ENCODE measurements at places on chromosomes 7 and 10.

- no peak for DNase-seq
These were observed 83.0 kb downstream of the ABCB5 start for GRCh38 chr7:20698469-20698868.

DNA sequence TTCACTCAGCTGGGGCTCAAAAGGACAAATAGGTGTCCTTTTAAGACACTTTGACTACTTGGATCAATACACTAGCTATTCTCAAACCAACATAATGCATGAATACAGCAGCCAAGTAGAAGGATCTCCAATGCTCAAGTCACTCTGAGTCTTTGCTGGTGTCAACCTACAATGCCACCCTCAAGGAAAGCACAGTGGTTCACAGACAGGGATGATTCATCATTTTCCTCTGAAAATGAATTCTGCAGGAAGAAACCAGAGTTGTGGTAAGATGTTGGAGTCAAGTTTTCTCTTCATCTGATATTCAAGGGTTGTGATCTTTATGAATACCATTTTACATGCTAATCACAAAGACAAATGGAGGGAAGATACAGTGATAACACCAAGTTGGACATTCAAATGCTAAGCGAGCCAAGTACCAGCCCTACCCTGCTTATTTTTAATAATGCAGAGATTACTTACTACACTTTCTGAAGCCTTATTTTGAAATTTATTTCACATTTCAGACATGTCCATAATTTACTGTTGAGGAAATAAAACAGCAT is 143.1 kb upstream of the FGFR2 start:
- no peak for DNase-seq

DNA sequence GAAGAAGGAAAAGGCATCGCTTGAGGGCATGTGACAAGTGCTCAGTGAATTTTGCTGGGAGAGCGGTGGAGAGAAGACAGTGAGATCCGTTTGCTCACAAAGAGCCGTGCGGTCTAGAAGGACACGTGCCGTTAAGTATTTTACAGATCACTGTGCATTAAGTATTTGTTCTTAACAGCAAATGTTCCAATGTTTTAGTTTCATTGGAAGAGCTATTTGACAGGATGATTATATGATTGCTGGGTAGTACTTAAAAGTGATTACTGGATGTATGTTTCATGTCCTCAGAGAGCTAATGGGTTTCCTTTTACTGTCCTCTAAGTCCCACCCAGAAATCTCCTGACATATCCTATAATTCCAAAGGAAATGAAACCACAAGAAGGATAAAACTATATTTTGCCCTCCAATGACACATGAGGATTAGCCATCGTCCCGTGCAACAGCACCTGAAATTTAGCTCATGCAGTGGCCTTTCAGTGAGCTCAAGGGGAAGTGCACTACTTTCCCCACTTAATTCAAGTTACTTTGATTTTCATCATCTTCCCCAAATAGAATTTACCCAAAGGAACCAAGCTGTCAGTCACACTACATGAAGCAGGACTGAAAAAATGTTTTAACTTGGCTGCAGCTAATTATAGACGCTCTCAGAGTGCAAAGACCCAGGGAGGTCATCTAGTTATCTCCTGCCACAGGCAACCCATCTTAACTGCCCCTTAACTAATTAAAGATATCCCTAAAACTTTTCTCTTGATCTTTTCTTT is 80.3 kb downstream of the KLF6 start:
- DNase-seq: no peak

GRCh38 chr10:44382981-44383748 is 1.7 kb downstream of the CXCL12 start:
- no peak for DNase-seq

DNA sequence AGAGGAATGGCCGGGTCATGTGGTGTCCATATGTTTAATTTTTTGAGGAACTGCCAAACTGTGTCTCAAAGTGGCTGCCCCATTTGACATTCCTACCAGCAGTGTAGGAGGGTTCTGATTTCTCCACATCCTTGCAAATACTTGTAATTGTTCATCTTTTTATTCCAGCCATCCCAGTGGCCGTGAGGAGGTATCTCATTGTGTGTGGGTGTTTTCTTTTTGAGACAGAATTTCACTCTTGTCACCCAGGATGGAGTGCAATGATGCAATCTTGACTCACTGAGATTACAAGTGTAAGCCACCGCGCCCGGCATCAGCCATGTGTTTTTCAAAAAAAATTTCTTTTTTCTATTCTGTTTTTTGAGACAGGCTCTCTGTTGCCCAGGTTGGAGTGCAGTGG is 38.7 kb upstream of the DLG5 start:
- DNase-seq: no peak

DNA sequence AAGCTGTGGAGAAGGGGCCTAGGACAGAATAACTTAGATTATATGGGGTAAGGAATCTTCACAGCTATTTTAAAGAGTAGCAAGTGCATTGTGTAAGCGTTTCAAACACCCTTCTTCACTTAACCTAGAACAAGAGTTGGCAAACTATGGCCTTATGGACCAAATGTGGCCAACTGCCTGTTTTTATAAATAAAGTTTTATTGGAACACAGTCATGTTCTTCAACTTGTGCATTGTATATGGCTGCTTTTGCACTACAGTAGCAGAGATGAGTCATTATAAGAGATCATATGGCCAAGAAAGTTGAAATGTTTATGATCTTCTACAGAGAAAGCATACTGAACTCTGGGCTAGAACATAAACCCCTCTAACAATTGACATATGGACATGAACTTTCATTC is 187.8 kb downstream of the ETV1 start:
- no peak for DNase-seq

GRCh38 chr7:34452363-34452762 is 205.7 kb upstream of the NPSR1 start:
- DNase-seq: no peak

GRCh38 chr10:77622889-77623291 is 14.7 kb downstream of the KCNMA1 start:
- DNase-seq: no peak

- DNase-seq: no peak
These were observed 246.9 kb downstream of the NSUN6 start for GRCh38 chr10:18404530-18404929.

DNA sequence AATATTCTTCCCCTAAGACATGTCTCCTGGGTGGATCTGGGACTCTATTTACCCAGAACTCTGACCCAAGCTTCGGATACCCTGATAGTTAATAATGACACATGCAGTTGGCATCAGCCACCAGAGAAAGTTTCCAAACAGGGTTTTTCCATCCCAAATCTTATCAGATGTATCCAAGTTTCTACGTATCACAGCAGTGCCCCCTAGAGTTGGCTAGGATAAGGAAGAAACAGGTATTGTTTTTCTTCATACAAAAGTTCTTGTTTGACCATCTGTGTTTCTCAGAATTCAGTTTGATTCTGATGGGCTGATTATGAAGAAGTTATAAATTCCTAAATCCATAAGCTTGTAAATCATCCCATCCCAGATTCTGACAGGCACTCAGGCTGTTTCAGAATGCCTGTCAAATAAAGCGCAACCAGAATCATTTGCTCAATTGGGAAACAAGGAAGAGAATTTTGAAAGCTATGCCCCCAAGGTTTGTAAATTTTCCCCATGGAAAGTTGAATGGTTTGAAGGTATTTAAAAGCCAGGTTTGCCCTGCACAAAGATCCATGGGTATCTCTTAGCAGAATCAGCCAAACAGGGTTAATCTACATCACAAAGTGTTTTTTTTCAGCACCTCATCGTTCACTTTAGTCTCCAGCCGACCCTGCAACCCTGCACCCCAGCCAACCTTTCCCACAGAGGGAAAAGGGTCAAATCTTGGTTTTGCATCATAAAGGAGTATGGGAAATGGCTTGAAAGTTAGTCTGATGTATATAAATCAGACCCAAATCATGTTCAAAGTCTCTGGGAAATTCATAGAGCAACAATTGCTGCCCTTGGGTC is 47.4 kb downstream of the NRAP start:
- peak; percentile 31 for DNase-seq

GRCh38 chr7:87517136-87517815 is 41.8 kb upstream of the ABCB4 start:
- no peak for DNase-seq

DNA sequence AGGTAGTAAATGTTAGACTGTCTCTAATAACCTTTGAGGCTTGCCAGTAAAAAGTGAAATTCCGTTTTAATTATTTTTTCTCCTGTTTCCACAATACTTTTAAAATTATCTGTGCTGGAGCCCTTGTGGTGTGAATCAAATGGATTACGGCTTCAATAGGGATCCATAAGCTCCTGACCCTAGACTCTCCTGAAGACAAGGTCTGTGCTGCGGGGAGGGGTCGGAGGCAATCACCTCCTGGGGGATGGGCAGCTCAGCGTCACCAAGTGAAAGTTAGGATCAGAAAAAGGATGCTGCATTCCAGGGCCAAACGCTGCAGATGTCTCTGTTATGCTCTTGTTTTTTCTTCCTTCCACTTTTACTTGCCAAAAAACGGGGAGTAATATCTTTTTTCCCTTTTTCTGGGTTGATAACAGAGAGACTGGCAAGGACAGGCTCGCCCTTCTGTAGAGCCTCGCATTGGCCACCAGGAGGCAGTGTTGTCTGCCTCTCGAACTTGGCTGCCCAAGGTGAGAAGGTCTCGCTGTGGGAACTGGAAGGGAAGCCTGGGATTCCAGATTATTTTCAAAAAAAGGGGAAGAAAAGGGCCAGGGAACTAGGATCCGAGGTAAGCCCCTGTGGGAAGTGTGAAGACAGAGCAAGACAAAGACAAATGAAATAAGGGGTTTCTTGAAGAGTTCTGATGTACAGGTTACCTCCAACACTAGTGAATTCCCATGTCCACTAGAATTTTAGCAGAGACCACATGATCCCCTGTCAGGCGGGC is 621.9 kb downstream of the ACTR3B start:
- DNase-seq: peak; percentile 52

GRCh38 chr10:117408436-117409384 is 33.5 kb upstream of the PDZD8 start:
- no peak for DNase-seq

GRCh38 chr7:42939457-42940240 is 7.5 kb downstream of the MRPL32 start:
- DNase-seq: no peak

- no peak for DNase-seq
These were observed 141.4 kb downstream of the PLPP4 start for GRCh38 chr10:120598386-120598785.

GRCh38 chr10:88039496-88040200 is 176.2 kb downstream of the PTEN start:
- no peak for DNase-seq

- no peak for DNase-seq
These were observed 94.4 kb upstream of the CCDC6 start for GRCh38 chr10:60000747-60001146.

GRCh38 chr7:21361413-21362125 is 66.3 kb upstream of the SP4 start:
- DNase-seq: no peak

GRCh38 chr7:32948202-32948601 is 9.0 kb upstream of the FKBP9 start:
- no peak for DNase-seq

DNA sequence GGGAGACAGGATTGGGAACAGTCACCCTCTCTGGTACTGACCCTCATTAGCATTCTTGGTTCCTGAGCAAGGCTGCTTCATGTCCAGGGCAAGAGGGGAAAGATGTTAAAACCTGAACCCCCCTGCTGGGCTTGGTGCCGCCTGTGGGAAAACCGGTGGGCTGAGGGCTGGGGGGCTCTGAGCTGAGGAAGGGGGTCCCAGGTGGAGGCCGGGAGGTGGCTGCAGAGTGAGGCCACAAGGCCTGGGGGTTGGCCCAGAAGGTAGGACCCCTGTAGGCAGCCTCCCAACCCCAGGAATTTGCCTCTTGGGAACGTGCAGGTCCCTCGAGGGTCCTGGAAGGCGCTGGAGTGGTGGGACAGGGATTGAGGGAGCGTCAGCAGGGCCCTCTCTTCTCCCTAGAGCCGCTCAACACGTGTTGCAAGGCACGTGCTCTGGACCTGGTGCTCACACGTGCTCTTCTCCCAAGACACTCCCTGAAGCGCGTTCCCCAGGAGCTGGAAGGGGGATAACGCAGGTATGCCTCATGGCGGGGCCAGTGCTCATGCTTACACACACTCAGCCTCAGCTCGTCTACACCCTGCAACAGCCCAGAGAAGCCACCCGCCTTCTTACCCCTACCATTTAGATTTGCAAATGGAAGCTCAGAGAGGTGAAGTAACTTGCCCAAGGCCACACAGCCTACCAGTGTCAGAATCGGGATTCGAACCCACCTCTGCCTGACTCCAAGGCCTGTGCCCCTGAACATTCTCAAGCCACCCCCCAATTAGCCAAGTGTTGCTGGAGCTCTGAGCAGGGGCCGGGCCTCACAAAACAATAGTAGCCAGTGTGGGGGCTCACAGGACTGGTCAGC is 64.4 kb downstream of the LHPP start:
- no peak for DNase-seq

DNA sequence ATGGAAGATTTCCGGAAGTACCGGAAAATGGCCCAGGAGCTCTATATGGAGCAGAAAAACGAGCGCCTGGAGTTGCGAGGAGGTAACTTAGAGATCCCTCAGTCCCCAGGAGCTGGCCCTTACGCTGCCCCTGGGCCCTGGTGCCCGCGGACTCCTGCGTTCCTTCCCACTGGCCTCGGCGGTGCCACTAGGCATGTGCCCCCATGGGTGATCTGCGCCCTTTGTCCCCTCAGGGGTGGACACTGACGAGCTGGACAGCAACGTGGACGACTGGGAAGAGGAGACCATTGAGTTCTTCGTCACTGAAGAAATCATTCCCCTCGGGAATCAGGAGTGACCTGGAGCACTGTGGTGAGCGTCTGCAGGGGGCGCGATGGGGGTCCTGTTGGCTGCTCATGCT is 24.2 kb upstream of the CHST12 start:
- DNase-seq: no peak

GRCh38 chr7:2301511-2301863 is 12.8 kb downstream of the SNX8 start:
- no peak for DNase-seq

GRCh38 chr10:4672201-4672600 is 153.8 kb upstream of the AKR1E2 start:
- DNase-seq: peak; percentile 25

DNA sequence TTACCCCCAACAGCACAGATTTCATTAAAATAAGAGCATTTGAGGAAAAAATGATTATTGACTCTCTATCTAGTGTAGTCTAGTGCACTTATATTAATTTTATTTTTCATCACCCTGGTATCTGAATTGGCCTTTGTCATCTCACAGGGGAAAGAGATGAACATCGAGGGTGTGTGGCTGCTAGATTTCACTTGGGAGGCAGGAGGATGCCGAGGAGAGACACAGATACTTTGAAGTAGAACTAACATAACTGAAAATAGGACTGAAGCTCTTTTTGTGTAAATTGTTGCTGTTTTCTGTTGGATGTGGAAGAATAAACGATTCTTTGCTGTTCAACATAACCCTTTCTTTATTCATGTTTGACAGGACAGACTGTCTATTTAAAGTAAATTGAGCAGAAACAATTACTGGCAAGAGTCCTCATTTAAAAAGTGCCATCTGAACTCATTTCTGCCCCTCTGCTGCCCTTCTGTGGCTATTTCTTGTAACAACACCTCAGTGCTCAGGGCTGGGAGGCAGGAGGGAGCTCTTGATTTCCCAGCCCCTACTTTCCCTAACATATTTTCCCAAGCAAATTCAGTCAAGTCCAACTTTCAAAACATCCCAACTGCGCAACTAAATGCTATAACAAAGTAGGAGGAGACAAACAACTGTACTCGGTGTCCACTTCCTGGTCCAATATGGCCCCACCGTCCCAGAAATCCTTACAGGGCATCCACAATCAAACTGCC is 15.6 kb downstream of the LYZL1 start:
- peak; percentile 56 for DNase-seq

All from ACHN (cell line).